ENCODE measurements at places on chromosomes 1 and 21.
A peak's percentile ranks its signal among the peaks of the same experiment; 100 is the strongest.

DNA sequence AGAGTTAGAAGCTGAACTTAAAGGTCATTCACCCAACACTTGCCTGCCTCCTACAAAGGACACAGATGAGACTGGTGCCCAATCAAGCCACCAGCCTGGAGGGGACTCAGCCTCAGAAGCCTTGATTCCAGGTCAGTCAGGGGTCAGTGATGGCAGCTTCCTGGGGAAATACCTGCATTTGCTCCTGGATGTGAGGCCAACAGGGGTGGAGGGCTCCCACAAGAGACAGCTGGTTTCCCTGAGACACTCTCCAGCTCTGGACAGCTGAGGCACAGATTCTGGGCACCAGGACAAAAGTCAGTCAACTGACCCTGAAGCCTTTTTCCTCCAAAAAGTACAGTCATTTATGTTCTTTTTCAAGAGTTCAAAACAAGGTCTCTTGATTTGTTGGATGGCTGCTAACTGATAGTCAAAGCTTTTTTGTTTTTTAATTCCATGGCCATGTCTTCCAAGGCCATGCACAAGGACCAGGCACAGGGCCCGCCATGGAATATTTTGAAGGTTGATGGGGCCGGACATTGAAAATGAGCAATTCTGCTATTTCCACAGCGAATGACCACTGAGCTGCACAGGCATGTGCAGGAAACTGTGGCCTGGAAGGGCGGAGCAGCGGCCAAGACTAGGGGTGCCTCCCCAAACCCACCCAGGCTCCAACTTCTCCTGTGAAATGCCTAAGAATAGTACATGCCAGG lies 1.8 kb downstream of the C2CD2 start:
- no peak for DNase-seq

GRCh38 chr1:109724933-109725332 lies 12.9 kb downstream of the GSTM5 start:
- no peak for DNase-seq

DNA sequence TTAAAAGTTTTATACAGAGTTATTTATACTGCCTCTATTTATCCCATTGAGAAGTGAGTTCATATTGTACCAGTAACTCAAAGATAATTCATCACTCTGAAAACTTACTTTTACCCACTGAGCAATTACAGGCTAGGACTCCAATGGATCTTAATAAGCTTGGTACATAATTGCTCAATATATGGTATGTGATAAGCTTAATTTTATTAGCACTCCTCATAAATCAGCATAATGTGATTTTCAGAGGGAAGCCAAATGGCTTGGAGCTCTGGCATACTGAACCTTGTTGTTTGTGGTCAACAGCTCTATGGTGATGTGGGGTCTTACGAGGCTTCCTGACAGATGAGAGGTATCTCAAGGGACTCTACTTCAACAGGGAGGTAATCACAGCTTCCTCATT lies 26.3 kb downstream of the ADAM30 start:
- DNase-seq, result no peak

GRCh38 chr1:38045401-38046332 lies 926 bp downstream of the POU3F1 start:
- no peak for DNase-seq

GRCh38 chr21:24737296-24737850 lies 869.9 kb downstream of the MRPL39 start:
- no peak for DNase-seq

- DNase-seq, result no peak
These were observed 181.4 kb upstream of the TMEM51 start for GRCh38 chr1:14972107-14972506.

DNA sequence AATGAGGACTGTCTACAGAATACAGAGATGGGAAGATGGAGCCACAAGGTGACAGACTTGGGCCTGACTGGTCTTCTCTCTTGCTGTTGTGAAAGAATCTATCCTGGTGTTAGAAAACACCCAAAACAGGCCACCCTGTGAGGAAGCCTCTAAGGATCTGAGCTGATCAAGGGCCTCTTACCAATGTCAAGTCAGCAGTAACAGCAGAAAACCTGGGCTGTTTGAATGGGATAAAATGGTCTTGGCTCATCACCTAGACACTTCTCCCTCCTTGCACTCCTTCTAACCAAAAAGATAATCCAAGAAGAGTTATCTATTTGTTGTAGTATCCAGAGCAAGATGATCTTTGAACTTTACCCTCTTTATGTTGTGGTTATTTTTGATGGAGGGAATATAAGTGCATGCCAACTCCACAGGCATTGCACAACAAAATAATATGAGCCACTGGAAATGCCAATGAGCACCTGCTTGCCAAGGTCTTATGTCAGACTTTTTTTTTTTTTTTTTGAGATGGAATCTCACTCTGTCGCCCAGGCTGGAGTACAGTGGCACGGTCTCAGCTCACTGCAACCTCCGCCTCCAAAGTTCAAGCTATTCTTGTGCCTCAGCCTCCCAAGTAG lies 32.8 kb upstream of the ZNF281 start:
- DNase-seq, result no peak

DNA sequence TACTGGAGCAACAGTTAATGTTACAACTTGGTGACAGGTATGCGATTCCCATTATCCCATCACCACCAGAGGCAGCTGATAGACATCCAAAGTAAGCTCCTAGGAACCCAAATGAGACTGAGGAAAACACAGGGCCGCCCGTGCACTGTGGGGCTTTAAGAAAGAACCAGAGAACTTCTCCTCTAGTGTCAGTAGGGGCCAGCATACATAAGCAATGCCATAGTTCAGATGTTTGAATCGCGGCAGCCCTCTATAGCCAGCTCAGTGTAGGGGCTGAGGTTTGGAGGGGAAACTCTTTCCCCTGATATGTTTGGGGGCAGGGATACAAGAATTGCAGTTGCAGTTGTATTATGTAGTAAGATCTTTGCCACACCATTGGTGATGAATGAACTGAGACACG lies 593.3 kb upstream of the NCAM2 start:
- no peak for DNase-seq

GRCh38 chr1:183300828-183301227 lies 114.8 kb downstream of the LAMC2 start:
- DNase-seq, result no peak

- no peak for DNase-seq
These were observed 150.3 kb upstream of the SGIP1 start for GRCh38 chr1:66383611-66384010.

GRCh38 chr21:26169061-26169610 lies 1.4 kb downstream of the APP start:
- peak; percentile 77 for DNase-seq
